A549 treated with RU486 at 1 μM for 4 hours (cell line): ENCODE measurements at places on chromosomes 11 and 22. TPM values are rescaled to one million over a fixed set of nuclear protein-coding genes. Genes with fewer than 3 reads are reported as not detected.

PRR33 gene
- total RNA-seq, result not detected in 5 replicates

CHRM1 gene
- 0.05 TPM in 1 of 5 replicates, not detected in the others for total RNA-seq

ARHGAP32 gene
- total RNA-seq, result 2.8 to 4.3 TPM (median 3.6 TPM) in 5 replicates

ZNF280B gene
- total RNA-seq, result 1.1 to 1.7 TPM (median 1.6 TPM) in 5 replicates

IRAG1 gene
- 0.01 to 0.05 TPM (median 0.02 TPM) in 3 of 5 replicates, not detected in the others for total RNA-seq

IGSF9B gene
- 0.54 to 1.5 TPM (median 1.2 TPM) in 5 replicates for total RNA-seq

CNIH2 gene
- total RNA-seq, result 1.4 to 3.7 TPM (median 2.9 TPM) in 5 replicates

OMP gene
- total RNA-seq, result not detected in 5 replicates

PATE2 gene
- not detected in 5 replicates for total RNA-seq

RIC3 gene
- 1.8 to 2.5 TPM (median 2.4 TPM) in 5 replicates for total RNA-seq

ENDOD1 gene
- total RNA-seq, result 9.9 to 15.8 TPM (median 14.5 TPM) in 5 replicates

C11orf97 gene
- not detected in 5 replicates for total RNA-seq
